AG04450 (cell line): ENCODE measurements at places on chromosomes 5 and 9.

GRCh38 chr5:68046445-68046844 is 169.1 kb upstream of the PIK3R1 start:
- peak; percentile 95 for DNase-seq

DNA sequence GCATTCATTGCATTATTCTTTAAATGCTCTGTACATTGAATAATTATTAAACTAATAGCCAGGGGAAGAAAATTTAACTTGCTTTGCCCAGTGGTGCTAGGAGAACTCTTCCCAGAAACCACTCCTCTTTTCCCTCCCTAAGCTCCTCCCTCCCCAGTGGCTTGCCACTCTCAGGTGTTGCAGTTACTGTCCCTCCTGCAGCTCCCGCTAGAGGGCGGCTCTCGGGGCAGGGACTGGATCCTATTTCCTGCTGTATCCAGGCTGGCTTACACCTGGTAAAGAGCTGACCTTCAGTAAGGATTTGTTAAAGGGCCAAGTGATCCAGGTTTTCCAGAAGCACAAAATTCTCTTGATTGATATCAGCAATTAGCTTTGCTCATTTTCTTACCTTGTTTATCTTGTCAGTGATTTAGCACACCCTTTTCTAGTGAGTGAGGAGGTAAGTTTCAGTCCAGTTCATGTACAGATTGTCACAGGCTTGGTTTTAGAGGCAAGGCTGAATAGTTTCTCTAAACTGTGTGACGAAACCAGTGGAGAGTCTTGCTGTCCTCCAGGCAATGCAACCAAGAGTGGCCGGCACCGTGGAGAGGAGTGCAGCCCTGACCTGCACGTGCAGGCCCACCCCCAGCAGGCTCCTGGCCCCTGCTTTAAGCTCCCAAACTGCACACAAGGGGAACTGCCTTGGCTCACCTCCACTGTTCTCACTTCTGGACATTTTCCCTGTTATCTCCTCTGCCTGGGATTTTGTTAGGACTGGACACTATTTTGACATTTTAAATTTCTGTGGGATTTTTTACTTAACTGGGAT is 423.8 kb downstream of the SPOCK1 start:
- no peak for DNase-seq

- DNase-seq: no peak
These were observed 96.5 kb upstream of the ZNF608 start for GRCh38 chr5:124842725-124843595.

DNA sequence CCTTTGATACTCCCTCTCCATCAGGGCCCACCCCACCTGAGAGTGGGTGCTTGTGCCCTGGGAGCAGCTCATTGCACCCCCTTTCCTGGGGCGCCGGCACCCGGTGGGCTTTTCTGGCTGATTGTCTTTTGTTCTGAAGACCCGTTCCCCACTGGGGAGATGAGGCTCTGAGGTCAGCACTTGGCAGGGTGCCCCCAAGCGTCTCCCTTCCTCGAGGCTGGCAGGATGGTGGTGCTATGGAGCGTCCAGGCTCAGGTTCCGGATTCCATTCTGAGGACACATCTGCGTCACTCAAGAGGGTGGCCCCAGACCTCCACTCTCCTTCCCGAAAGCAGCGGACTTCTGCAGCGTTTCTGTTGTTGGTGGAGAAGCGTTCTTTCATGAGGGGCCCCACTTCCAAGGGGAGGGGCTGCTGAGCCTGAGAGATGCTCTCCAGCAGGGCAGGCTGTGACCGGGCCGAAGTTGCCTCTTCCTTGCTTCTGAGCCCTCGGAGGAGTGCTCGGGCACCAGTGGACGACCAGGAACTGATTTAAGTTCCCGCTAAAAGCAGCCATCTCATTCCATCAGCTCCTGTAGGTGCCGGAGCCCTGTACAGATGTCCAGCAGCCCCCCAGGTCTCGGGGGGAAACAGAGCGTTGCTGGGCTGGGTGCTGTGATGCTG is 42.2 kb downstream of the COL5A1 start:
- no peak for DNase-seq

- no peak for DNase-seq
These were observed 811.6 kb downstream of the TLE4 start for GRCh38 chr9:80383331-80383730.

DNA sequence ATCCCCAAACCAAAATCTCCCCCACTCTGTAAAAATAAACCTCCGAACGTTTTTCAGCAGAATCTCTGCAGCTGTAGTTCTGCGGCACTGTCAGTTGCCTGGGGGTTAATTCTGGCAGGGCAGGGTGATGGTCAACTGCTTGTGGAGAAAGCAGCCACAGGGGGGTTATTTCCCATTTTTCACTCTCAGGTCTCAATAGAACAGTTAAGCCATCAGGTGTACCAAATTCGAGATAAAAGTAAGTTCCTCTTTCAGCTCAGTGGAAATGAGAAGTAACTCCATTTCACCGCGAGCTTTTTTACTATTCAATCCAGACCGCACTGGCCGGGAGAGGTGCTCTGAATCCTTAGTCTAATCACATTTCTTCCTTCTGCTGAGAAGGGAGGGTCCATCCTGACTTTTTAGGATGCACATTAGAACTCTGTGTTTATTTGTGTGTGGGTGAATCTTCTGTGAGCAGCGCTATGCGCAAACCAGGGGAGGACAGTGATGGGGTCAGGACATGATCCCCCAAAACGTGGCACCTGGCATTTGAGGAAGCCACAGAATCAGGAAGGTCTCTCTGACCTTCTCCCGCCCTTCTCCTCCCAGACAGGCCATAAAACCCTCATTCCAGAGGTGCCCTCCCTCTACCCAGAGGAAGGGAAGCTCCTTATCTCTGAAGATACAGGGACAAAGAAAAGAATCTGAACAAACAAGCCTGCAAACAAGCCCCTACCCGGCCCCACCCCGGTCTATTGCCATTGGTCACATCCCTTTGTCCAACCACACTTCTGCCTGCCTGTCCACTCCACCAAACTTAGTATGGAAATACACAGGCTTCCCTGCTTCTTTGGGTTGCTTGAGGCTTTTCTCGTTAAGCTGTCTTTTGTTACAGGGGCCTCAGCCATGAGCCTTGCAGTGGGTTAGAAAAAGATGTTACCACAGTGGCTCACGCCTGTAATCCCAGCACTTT is 229.0 kb downstream of the ROR2 start:
- no peak for DNase-seq

- no peak for DNase-seq
These were observed 29.7 kb downstream of the MEGF10 start for GRCh38 chr5:127320032-127320965.
